NCI-H1930 (cell line): ENCODE measurements at places on chromosomes 2 and 18.

- DNase-seq = no peak
Observed at GRCh38 chr18:31667185-31667584, 17.2 kb downstream of the B4GALT6 start.

DNA sequence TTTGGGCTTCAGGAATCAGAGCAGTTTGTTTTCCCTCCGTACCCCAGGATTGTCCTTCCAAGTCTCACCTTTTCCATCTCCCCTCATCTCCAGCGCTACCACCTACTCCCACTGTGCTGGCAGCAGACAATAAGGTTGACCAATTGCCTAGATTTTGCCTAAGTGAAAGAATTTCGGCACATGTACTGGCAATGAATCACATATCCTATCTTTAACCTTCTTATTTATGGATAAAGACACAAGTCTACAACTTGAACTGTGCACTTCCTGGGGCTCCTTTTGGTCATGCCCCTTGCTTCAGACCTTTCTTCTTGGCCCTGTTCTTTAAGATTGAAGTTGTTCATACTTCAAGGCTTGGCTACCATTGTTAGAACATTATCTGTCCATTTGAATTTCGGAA is 71.4 kb downstream of the KCMF1 start:
- DNase-seq = no peak

DNA sequence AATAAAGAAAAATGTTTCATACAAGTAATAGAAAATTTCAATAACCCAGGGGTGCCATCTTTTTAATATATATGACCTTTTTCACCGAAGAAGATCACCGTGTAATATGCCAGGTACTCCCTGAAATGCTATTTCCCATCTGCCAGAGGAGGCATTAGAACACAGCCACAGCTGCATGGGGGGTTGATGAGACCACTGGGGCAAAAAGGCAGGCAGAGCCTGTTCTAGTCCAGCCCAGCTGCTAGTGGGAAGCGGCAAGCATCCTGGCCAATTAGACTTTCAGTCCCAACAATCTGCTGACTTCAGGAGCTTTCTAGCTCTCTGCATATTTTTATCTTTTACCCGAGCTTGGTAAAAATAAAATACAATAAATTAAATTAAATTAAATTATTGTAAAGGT is 362.6 kb downstream of the RIT2 start:
- DNase-seq = no peak

DNA sequence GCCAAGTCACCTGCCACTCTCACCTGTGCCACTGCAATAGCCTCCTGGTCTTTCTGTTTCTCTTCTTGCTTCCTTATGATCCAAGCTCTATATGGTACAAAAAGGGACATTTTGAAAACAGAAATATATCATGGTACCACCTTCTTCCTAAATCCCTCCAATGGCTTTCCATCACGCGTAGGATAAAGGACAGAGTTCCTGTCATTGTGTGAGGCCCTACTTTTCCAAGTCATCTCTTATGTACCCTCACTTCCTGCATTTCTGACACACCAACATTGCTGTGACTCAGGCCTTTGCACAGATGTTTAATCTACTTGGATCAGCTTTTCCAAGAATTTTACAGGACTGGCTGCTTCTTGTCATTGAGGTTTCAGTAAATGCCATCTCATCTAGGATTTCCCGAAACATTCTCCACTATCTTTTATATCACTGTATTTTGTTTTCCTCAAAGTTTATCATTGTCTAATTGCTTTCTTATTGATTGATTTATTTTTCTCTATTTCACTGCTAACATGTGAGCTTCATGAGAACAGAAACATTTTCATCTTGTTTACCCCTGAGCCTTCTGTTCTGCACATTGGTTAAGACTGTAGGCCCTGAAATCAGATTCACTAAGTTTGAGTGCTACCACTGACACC is 426.1 kb upstream of the FANCL start:
- DNase-seq = no peak

- DNase-seq = no peak
Observed at GRCh38 chr2:24012521-24013188, 2.8 kb downstream of the MFSD2B start.

GRCh38 chr2:108586631-108587030 is 52.4 kb downstream of the LIMS1 start:
- DNase-seq = no peak

GRCh38 chr2:217489145-217489960 is 513.4 kb downstream of the TNS1 start:
- DNase-seq = no peak

GRCh38 chr2:162053066-162053807 is 20.8 kb downstream of the DPP4 start:
- no peak for DNase-seq

- DNase-seq = no peak
Observed at GRCh38 chr2:857081-857480, 93.6 kb upstream of the SNTG2 start.

DNA sequence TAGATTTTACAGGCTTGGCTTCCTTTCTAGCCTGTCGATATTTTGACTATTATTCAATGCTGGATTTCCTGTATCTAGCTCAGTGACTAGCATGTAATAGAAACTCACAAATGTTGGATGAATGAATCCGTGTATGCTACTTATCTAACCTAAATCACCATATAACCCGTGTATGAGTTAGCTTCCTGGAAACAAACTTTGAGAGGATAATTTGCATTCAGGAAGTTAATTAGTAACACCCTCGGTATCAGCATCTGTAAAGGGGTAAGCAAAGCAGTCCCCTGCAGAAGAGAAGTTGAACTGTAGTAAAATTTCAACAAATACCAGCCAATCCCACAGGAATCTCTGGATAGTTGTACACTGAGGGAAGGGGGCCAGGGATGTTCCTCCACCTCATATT is 269.4 kb upstream of the LRATD1 start:
- DNase-seq = no peak

- no peak for DNase-seq
Observed at GRCh38 chr2:152227969-152228592, 52.5 kb upstream of the STAM2 start.

GRCh38 chr18:64409511-64409910 is 260.6 kb upstream of the LINC00305 start:
- no peak for DNase-seq
